Activated CD4-positive, alpha-beta T cell treated with anti-CD3 and anti-CD28 coated beads for 48 hours (primary cell): ENCODE measurements at places on chromosomes 2 and 18.

DNA sequence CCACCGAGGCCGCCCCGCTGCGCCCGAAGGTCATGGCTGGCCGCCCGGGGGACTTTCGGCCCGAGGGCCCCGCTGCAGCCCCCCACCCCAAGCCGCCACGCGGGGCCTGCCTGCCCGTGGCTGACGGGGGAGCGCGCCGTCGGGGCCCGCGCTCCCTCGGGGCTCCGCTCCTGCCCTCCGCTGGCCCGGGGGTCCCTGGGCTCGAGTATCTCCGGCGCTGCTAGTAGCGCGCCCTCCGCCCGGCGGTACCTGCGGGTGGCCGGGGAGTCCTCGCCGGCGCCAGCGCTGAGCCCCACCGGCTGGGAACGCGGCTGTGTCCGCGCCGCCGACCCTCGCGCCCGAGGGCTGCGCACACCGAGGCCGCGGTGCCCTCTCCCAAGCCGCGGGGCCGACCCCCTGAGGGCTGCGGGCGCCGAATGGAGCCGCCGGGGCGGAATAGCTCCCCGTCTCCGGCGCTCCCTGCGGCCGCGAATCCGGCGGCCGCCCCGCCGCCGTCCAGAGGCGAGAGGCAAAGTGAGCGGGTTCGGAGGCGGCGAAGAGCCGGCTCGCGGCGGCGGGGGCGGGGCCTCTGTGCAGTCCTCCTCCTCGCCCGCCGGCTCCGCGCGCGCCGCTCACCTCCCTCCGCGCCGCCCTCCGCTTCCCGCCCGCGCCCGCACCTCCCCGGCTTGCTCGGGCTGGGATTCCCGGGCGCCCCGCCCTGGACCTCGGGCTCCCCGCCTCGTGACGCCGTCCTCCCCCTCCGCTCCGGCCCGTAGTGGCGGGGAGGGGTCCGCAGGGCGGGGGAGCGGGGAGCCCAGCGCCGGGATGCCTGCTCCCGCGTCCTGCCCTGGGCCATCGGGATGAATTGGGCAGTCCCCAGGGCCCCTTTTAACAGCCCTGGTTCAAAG is at the start of gene KCNG3:
KCNG3 (minus strand) TSS at position 515 of the 887 bp plus-strand sequence; CDS start at position 34, 481 bp downstream.
- peak; percentile 76 for DNase-seq

GRCh38 chr18:58980991-58981390 is 116.3 kb downstream of the ZNF532 start:
- no peak for DNase-seq

GRCh38 chr2:213923543-213923942 is 487.3 kb upstream of the VWC2L start:
- no peak for DNase-seq

- DNase-seq: no peak
Observed at GRCh38 chr18:35710581-35710980, 129.0 kb downstream of the GALNT1 start.

GRCh38 chr2:161122772-161123530 is 37.3 kb upstream of the TANK start:
- peak; percentile 34 for DNase-seq
